ENCODE measurements at places on chromosomes 13 and 19.

DNA sequence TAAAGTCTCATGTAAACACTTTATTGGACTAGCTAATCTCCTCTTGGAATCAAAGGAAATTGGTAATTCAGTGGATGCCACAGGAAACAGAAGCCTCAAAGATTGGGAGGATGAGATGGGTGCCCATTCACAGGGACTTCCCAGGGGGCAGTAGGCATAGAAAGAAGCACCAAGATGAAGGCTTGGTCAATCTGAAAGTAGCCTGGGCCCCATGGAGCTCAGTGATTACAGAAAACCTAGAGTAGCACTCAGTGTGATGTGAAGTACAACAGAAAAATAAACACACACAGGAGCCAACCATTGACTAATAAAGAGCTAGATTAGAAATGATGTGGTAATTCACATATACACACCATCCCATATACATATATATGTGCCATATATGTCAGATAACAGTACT, 560.6 kb downstream of the TBC1D4 start:
- no peak for DNase-seq

DNA sequence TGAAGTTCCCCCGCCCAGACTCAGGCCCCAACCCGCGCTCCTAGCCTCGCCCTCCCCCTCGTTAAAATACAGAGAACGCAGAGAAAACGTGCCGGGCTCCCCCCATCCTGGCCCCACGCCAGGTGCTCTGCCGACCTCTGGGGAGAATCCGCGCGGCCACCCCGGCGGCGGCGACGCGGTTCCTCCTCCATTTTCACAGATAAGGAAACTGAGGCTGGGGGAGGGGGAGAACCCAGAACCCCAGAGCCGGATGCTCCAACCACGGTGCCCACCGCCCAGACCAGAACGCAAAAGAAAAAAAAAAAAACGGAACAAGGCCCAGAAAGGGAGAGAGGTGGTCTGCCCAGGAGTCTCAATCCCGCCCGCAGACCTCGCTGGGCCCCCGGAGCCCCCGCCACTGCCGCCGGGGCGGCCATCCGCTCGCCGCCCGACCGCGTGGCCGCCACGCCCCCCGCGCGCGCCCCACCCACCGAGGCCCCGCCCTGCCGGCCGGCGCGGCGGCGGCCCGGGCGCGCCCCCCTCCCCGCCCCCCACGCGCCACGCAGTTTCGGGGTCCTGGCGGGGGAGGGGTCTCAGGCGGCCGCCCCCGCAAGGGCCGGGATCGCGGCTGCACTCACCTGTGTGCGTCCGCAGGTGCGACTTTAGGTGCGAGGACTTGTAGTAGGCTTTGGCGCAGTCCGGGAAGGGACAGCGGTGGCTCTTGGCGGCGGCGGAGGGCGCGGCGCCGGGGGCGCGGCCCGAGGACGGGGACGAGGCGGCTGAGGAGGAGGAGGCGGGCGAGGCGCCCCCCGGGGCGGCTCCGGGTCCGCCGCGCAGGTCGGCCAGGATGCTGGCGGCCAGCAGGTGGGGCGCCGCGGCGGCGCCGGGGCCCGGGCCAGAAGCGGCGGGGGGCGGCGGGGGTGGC, 703 bp downstream of the KLF16 start:
- DNase-seq = no peak

- no peak for DNase-seq
Measured at GRCh38 chr19:27966390-27966816, 1246.5 kb downstream of the UQCRFS1 start.

DNA sequence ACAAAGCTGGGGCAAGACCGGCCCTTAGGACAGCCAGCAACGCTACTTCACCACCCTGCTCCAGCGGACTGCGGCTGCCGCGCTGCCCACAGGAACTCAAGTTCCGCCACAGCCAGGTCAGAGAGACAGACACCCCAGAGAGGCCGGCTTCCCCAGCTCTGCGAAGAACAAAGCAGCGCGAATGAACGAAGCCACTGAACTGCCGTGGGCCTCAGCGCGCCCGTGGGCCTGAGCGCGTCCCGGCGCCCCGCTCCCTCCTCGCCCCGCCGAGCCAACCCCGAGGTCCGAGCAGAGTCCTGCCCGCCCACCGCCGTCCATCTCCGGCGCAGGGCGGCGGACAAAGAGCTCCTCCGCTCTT, 158.4 kb downstream of the RNF17 start:
- no peak for DNase-seq

DNA sequence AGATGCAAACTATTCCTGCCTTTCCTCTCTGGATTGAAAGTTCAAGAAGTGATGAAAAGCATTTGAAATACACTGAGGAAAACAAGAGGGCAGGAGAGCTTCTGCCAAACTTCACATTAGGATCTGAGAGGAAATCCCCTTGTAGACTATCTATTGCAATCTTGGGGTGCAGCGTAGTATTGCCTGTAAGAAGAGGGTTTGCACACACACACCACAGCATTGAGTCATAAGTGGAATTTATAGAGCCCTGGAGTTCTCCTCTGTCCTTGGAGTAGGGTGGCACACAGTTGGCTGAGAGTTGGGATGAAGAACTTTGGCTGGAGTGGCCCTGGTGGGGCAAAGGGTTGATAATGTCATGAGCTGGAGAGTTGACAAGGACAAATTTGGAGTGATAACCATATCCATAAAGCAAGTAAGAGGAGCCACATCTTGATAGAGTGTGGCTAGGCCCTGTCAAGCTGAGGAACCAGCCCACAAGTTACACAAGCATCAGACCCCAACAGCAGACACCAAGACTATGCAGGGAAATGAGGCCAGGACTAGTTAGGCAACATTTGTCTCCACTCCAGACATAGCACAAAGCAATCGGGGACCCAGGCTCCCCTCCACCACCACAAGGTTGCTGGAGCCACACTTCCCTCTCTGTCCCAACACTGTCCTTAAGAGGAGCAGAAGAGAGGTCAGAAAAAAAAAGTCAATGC, 520.9 kb downstream of the KLF5 start:
- DNase-seq = no peak

- DNase-seq = no peak
Measured at GRCh38 chr13:47000165-47000564, 103.3 kb upstream of the HTR2A start.

- no peak for DNase-seq
Measured at GRCh38 chr19:51735759-51736449, 12.1 kb upstream of the HAS1 start.

DNA sequence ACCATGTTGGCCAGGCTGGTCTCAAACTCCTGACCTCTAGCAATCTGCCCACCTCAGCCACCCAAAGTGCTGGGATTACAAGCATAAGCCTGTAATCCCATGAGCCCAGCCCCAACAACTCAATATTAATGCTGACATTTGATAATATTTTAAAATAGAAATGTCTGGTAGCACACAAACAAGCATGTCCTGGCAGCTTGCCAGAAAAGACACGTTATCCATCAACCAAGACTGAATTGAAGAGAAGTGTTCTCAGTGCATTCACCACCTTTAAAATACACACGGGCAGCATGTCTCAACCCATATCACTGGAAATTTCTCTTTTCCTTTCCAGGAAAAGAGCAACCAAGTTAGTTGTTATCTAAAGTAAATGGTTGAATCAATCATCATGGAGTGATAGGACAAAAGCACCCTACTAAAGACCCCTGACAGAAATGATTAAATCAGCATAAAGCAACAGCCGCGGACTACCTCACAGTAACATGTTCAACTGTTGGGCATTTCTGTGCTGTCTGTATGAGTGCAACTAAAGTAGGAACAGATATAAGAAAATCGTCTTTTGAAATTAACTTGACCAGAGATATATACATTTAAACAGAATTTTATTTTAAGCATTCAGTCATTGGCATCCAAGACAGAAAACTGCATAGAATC, 25.0 kb downstream of the LHFPL6 start:
- no peak for DNase-seq

GRCh38 chr19:10430505-10431253, 10.3 kb downstream of the PDE4A start:
- no peak for DNase-seq

DNA sequence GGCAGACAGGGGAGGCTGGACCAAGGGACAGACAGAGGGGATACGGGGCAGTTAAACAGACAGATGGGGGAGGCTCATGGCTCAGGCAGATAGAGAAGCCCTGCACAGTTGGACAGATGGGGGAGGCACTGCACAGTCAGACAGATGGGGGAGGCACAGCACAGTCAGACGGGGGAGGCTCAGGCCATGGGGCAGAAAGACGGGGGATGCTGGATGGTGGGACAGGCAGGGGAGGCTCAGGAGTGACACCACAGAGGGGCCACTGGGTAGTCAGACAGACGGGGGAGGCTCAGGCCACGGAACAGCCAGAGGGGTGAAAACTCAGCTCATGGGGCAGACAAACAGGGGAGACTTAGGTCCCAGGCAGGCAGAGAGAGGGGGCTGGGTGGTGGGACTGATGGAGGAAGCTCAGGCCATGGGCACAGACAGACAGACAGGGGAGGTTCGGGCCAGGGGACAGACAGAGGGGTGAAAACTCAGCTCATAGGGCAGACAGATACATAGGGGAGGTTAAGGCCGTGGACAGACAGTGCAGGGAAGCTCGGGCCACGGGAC, 886 bp downstream of the MFSD12 start:
- DNase-seq = no peak

- no peak for DNase-seq
Measured at GRCh38 chr19:35419046-35419445, 29.0 kb upstream of the FFAR2 start.

GRCh38 chr19:31271306-31271911, 77.8 kb downstream of the TSHZ3 start:
- no peak for DNase-seq

DNA sequence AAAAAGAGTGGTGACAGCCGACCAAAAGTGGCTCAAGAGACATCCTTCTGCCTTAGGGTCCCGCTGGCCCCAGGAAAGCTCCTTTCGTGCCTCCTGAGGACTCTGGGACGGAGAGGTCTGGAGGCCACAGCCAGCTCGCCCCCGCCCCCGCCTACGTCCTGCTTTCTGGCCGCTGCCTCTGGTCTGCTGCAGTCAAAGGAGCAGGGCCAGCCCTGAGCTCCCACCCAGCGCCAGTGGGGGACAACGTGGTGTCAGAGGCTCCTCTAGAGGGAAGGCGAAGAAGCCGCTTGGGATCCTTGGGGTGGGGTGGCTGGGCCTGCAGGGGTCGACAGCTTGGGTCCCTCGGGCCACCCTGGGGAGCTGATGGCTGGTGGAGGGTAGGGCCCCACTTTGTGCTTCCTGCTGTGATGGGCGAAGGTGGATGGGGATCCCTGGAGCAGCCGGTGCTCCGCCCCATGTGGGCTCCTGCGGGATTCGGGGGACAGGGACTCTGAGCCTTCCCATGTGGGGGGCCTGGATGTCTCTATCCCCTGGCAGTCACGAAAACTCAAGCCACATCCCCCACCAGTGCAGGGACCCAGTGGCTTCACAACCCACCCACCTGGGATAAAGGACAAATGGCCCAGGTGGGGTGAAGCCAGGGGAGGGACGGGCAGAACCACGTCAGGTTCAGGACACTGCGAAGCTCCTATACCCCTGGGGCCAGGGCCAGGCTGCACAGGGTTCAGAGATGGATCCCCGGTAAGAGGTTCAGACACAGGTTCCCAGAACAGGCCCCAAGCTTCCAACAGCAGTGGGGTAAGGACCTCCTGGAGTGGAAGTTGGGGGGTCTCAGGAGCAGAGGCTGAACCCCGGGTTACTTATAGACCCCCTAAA, 9.0 kb upstream of the DIRAS1 start:
- DNase-seq = no peak

GRCh38 chr13:35672611-35673010, 196.1 kb upstream of the MAB21L1 start:
- DNase-seq = peak; percentile 66

DNA sequence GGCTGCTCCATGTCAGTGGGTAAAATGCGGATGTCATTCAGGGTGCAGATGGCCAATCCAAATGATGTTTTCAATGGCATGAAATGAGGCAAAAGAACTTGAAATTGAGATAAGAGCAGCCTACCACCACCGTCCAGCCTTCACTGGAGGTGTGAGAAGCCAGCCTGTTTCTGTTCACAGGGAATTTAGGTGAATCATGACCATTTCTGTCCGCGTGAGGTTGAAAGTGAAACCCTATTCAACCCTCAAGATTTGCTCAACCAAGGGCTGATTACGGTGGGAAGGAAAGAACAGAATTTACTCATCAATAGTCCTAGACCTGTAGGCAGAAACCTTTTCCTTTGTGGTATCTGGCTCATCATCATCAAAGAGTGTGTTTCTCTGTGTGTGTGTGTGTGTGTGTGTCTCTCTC, 370.7 kb downstream of the COG6 start:
- DNase-seq = no peak

DNA sequence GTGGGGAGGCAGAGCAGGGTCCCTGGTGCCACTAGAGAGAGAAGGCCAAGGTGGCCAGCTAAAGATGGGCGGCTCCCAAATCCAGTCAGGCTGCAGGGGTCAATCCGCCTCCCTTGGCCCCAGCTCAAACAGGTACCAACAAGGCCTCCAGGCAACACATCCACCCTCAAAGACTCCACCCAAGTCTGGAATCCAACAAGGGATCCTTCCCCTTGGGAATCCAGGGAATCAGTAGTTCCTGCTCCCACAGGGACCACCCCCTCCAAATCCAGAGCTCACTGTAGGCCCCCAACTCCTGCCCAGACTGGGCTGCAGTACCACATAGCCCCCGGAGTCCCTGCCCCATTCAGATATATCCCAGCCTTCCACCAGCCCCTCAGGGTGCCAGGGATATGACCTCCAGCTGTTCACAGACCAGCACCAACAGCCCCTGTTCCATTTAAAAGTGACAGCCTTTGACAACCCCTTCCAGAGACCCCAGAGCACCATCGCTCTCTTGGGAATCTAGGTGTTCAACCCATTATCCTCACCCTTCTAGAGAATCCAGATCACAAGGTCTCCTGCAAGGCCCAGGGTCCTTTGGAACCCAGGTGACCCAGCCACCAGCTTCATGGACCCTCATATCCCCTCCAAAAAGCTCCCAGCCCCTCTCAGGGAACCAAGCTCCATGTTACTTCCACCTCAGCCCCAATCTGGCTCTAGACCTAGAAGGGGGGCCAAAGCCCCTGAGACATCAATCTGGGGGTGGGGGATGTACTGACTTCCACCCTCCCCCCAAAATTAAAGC, 3.2 kb downstream of the ERF start:
- DNase-seq = no peak

DNA sequence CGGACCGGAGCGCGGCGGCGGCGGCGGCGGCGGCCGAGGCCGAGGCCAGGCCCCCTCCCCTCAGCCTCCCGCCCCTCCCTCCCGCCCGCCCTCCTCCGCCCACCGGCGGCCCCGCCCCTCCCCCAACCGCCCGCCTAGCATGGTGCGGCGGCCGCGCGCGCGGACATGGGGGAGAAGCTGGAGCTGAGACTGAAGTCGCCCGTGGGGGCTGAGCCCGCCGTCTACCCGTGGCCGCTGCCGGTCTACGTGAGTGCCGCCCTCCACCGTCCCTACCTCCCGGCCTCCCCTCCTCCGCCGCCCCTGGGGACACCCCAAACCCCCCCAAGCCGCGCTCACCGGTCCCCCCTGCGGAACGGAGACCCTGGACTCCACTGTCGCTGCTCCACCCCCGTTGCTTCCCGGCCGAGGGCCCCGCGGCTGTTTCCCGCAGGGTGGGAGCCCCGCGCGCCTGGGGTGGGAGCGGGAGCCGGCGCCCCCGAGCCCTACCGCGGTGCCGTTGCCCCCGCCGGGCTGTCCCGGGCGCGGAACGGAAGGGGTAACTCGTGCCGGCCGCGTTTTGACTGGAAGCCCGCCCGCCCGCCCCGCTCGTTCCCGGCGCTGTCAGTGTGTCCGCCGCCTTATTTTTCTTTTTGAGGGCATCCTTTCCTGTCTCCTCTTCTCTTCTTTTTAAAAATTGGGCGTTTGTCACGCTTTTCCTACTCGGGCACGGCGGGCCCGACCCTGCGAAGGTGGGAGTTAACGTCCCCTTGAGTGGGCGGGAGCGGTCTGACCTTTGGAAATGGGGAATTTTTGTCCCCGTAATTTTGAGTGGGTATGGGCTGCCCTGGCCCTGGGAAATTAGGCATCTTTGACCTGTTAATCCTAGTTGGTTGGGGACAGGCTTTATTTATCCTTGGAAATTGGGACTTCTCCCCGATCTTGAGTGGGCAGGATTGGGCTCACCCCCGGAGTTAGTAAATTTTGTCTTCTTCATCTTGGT, 576 bp downstream of the DOT1L start:
- no peak for DNase-seq
